Left ventricle myocardium inferior (tissue), 1 donor: ENCODE measurements at places on chromosomes 6 and 20. TPM values are rescaled to one million over a fixed set of nuclear protein-coding genes. Genes with fewer than 3 reads are reported as not detected.
A peak's percentile ranks its signal among the peaks of the same experiment; 100 is the strongest.

DNA sequence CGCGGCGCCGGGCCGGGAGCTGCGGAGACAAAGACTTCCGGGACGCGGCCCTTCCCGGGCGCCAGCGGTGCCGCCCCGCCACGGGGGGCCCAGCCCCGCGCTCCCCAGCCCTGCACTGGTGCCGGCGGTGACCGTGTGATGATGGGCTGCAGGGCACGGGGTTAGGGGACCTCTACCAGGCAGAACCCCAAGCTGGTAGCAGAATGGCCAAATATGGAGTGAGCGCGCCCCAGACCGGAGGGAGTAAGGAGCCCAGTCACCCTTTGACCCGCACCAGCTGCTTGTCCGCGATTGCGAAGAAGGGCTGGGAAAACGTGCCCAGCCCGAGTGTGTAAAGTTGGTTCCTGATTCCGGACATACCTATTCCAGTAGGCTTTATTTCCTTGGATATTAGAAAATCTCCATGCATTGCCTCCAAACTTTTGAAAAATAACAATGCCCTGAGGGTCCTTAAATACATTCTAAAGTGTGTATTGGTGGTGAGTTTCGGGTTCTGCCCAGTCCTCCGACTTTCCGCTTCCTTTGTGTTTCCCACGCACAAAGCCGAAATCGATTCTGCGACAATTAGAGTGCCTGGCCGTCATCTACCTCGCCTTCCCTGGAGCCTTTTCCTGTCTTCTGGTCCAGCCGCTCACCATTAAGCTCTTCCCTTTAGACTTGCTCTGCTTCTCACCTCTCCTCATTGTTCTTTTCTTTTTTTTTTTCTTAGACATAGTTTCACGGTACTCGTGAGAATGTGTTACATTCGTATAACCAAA, 1.1 kb downstream of the ABRACL start:
- DNase-seq, result peak; percentile 64

- DNase-seq, result no peak
Measured at GRCh38 chr6:44062771-44063560, 64.3 kb downstream of the MRPL14 start.

GRCh38 chr6:155187994-155188706, 75.7 kb upstream of the CLDN20 start:
- no peak for DNase-seq

DNA sequence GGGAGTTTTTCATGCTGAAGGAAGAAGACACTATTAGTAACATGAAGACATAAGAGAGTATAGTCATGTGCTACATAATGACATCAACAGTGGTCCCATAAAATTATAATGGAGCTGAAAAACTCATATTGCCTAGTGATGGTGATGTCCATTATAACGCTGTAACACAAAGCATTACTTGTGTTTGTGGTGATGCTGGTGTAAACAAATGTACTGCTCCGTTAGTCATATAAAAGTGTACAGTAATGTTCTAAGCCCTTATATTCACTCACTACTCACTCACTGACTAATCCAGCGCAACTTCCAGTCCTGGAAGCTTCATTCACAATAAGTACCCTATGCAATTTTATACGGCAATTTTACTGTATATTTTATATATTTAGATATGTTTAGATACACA, 26.8 kb upstream of the ASF1A start:
- DNase-seq, result no peak

GMPR gene
- total RNA-seq, result 126 TPM

DNA sequence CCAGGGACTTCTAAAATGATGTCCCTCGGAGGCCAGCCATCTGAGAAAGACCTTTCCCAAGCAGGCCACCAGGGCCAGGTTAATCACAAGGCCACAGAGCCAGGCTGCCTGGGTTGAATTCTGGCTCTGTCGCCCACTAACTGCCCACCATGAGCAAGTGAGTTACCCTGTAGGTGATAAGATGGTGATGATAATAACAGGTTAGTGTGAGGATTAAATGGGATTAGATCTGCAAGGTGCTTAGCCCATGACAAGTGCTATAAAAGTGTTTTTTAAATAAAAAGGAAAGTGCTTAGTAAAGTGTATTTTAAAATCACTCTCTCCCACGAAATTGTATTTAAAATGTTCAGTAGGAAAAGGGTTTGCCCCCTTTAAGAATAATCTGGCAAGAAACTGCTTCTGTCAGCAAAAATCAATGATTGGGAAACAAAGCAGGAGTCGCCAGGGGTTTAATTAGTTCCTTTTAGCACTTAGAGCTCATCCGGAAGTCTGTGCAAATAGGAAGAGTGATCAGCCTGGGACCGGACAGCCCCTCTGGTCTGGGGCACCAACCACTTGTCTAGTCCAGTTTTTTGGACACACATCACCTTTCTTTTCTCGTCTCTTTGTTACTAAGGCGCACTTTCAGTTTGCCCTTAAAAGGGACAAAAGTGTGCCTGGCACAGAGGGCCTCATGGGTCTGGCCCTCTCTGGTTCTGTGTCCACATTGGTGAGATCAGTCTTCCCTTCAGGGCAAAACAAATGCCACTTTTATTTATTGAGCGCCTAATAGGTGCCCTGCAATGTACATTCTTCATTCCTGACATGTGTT, 150.4 kb downstream of the GRM4 start:
- no peak for DNase-seq

SEMG1 gene
- not detected for total RNA-seq

GRCh38 chr20:52899041-52899608, 73.0 kb upstream of the TSHZ2 start:
- no peak for DNase-seq
